Right renal pelvis (tissue), 4 donors: ENCODE measurements at places on chromosomes 1 and 21.
A peak's percentile ranks its signal among the peaks of the same experiment; 100 is the strongest.

DNA sequence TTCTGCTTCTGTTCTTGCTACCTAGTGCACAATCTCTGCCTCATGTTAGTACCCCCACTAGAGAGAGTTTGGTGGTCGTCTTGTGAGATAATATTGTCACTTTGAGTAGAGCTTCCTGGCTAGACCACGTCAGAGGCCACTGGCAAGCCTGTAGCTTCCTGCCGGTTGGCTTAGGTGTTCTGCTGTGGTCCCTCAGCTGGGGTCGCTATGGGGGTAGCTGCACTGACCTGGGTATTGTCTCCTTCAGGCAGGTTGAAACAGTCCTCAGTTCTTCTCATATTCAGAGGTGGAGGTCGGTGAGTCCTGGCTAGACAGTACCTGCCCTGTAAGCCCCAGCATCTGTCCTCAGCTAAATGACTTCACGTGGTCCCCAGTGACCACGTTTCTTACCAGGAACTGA lies 86.2 kb downstream of the C1orf94 start:
- DNase-seq = no peak

GRCh38 chr1:209805341-209805781 lies 581 bp downstream of the IRF6 start:
- DNase-seq = no peak

GRCh38 chr1:207959141-207959825 lies 48.4 kb upstream of the CD34 start:
- DNase-seq = peak; percentile 57

DNA sequence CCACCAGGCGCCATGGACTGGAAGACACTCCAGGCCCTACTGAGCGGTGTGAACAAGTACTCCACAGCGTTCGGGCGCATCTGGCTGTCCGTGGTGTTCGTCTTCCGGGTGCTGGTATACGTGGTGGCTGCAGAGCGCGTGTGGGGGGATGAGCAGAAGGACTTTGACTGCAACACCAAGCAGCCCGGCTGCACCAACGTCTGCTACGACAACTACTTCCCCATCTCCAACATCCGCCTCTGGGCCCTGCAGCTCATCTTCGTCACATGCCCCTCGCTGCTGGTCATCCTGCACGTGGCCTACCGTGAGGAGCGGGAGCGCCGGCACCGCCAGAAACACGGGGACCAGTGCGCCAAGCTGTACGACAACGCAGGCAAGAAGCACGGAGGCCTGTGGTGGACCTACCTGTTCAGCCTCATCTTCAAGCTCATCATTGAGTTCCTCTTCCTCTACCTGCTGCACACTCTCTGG lies 3.8 kb downstream of the GJB3 start:
- no peak for DNase-seq

GRCh38 chr1:54885237-54885679 lies 1.7 kb downstream of the DHCR24 start:
- DNase-seq = no peak

- DNase-seq = no peak
Measured at GRCh38 chr21:42781971-42782722, 97.2 kb downstream of the WDR4 start.
